Fibroblast of lung (primary cell): ENCODE measurements at places on chromosomes 16 and 17. TPM values are rescaled to one million over a fixed set of nuclear protein-coding genes. Genes with fewer than 3 reads are reported as not detected.

The USP22 gene
- total RNA-seq: 178 and 235 TPM in 2 replicates

The SLFN14 gene
- total RNA-seq: not detected in 2 replicates

The GPR139 gene
- total RNA-seq: not detected in 2 replicates

The UMOD gene
- not detected in 2 replicates for total RNA-seq

The CLDN6 gene
- 0.26 TPM in 1 of 2 replicates, not detected in the other for total RNA-seq

The CTRB2 gene
- total RNA-seq: not detected in 2 replicates

The TEX14 gene
- under 0.01 TPM in 2 replicates for total RNA-seq

The TOX3 gene
- total RNA-seq: not detected in 2 replicates

The FBXW10 gene
- total RNA-seq: under 0.01 and 0.17 TPM in 2 replicates

The ZDHHC1 gene
- 4.4 and 6.4 TPM in 2 replicates for total RNA-seq

The SPOP gene
- total RNA-seq: 89.6 and 112 TPM in 2 replicates

The NPIPB6 gene
- 0.66 TPM in 1 of 2 replicates, not detected in the other for total RNA-seq

The CBX2 gene
- total RNA-seq: 0.83 and 1.3 TPM in 2 replicates

The AXIN2 gene
- 1.8 and 2.1 TPM in 2 replicates for total RNA-seq

The CAPNS2 gene
- 0.51 and 0.66 TPM in 2 replicates for total RNA-seq
